Fibroblast of skin of right quadriceps (primary cell): ENCODE measurements at places on chromosomes 7 and 10.

DNA sequence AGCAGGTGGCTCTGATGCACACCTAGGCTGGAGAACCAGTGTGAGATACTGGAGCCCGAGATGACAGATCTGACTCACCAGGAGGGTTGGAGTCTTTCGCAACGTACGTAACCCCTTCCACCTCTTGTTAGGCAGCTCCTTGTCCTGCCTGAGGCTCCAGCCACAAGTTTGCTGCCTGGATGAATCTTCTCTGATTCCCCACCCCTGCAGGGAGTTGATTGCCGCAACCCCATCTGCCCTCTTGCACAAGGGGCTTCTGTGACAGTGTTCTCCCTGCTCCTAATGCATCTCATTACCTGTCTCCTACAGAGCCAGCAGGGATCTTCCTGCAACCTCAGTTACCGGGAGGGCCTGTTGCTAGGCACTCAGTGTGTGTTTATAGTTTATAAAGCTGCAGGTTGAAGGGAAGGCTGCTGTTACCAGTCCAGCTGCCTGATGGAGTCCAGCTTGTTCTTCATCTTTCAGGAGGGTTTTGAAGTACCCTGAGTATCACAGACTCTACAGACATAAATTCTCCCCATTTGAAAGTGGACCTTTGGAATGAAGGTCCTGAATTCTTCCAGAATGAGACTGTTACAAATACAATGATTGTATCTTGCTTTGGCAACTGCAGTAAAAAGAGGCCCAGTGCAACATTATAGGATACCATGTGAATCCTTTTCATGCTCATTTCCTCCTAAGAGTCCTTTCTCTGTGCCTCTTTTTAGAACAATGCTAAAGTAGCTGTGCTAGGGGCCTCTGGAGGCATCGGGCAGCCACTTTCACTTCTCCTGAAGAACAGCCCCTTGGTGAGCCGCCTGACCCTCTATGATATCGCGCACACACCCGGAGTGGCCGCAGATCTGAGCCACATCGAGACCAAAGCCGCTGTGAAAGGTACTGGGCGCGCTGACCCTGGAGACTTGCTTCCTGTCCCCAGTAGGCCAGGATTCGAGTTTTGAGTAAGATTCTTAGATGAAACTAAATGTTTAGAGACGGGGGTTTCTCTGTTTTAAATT lies 6.5 kb downstream of the MDH2 start:
- no peak for DNase-seq

GRCh38 chr10:69087590-69088470 lies at the start of gene SRGN:
TSS of gene SRGN (plus strand) at chr10:69088103. CDS start at chr10:69088158, 55 bp downstream.
- DNase-seq = peak; percentile 42

GRCh38 chr7:24975644-24976260 lies 4.2 kb downstream of the OSBPL3 start:
- DNase-seq = peak; percentile 49

- DNase-seq = no peak
Measured at GRCh38 chr10:66252986-66253385, 672.9 kb upstream of the LRRTM3 start.

GRCh38 chr10:4136121-4136520 lies 351.1 kb upstream of the KLF6 start:
- DNase-seq = no peak
